ENCODE measurements at places on chromosomes 13 and 19.
A peak's percentile ranks its signal among the peaks of the same experiment; 100 is the strongest.

- DNase-seq: no peak
Measured at GRCh38 chr13:107275945-107276614, 708.1 kb upstream of the ARGLU1 start.

- DNase-seq: no peak
Measured at GRCh38 chr19:53958823-53959757, 3.6 kb upstream of the CACNG8 start.

GRCh38 chr13:48431431-48431830 is 18.5 kb upstream of the LPAR6 start:
- no peak for DNase-seq

- DNase-seq: no peak
Measured at GRCh38 chr13:27605610-27606200, 14.6 kb downstream of the LNX2 start.

DNA sequence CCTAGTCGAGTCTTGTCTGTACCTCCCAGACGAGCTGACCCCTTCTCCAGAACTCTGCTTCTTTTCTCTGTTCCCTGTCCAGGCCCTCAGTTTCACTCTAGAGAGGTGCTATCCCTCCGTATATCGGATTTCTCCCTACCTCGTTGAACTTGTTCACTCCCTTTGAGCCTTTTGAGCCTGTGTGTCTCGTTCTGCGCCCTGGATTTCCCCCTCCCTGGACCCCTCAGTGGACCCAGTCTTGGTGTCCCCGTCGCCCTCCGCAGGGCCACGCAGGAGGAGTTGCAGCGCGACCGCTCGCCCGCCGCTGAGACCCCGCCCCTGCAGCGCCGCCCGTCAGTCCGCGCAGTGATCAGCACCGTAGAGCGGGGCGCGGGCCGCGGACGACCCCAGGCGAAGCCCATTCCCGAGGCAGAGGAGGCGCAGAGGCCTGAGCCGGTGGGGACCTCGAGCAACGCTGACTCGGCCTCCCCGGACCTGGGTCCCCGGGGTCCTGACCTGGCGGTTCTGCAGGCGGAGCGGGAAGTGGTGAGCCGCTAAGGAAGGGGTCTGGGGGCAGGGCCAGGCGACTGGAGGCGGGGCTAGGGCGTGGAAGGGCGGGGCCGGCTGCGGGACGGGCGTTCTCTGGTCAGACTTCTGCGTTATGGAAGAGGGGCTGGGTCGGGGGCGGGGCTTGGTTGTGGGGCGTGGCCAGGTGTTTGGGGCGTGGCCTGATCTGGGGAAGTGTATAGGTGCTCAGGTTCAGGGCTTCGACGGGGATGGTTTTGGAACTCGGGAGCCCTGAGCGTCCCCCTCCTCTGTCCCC is 5.5 kb downstream of the EPS8L1 start:
- peak; percentile 72 for DNase-seq

DNA sequence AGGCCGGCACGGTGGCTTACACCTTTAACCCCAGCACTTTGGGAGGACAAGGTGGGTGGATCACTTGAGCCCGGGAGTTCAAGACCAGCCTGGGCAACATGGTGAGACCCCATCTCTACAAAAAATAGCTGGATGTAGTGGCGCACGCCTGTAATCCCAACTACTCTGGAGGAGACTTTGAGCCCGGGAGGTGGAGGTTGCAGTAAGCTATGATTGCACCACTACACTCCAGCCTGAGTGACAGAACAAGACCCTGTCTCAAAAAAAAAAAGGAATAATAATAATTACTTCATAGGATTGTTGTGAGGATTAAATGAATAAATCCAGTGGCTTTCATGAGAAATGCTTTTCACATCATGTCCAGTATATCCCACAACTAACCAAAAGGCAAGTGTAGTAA is 8.0 kb downstream of the IGSF23 start:
- DNase-seq: no peak

GRCh38 chr19:9018163-9018875 is 8.1 kb upstream of the MUC16 start:
- DNase-seq: no peak

DNA sequence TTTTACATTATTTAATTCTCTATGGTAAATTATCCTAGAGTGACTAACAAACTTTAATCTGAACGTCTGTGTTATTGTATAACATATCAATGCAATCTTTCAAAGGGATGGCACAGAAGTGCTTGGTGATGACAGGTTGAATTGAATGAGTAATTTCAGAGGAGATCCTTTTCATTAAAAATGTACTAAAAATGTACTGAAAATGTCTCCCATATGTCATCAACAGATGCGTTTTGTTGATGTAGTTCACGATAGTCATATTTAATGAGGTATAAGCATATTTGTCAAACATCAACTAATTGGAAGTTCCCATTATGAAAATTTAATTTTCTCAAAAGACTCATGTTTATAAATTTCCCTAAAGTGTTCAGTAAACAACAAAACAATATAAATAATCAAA is 1434.7 kb upstream of the PCDH20 start:
- DNase-seq: no peak

DNA sequence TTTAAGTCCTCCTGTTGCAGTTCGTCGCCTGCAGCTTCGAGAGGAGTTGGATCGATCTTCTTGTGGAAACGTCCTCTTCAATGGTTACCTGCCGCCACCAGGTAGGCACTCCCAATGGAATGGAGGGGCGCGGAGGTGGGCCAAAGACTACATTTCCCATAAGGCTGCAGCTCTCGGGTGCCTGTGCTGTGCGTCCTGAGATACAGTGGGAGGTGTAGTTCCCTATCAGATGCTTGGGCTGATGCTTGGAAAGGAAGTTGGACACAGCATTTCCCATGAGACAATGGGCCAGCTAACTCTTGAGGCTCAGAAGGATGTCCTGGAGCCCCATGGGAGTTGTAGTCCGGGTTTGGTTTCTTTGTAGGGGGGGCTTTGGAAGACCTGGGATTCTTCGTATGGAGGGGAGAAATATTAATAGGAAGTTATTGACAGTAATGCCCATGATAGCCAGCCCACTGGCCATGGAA is 1.8 kb downstream of the SHKBP1 start:
- DNase-seq: no peak

DNA sequence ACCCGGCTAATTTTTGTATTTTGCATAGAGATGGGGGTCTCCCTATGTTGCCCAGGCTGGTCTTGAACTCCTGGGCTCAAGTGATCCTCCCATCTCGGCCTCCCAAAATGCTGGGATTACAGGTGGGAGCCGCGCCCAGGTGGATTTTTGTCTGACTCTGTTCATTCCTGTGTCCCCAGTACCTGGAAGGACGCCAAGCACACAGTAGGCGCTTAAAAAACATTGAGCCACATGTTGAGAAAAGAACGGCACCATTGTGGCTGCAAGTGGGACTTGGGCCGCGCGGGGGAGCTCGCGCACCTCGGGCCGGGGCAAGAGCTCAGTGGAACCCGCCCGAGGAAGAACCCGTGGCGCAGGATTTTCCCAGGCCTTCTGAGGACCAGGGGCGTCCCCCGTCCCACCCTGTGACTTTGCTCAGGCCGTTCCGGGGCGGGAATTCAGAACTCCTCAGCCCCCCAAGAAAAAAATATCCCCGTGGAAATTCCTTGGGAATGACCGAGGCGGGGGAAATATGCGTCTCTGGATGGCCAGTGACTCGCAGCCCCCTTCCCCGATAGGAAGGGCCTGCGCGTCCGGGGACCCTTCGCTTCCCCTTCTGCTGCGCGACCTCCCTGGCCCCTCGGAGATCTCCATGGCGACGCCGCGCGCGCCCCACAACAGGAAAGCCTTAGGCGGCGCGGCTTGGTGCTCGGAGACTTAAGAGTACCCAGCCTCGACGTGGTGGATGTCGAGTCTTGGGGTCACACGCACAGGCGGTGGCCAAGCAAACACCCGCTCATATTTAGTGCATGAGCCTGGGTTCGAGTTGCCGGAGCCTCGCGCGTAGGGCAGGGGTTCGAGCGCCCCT is 1.4 kb upstream of the ICAM1 start:
- peak; percentile 47 for DNase-seq

GRCh38 chr13:27474751-27475268 is 24.4 kb upstream of the MTIF3 start:
- DNase-seq: no peak

- DNase-seq: no peak
Measured at GRCh38 chr19:29887442-29887855, 54.6 kb upstream of the URI1 start.

GRCh38 chr13:76012091-76012721 is 376.1 kb downstream of the LMO7 start:
- DNase-seq: no peak

- no peak for DNase-seq
Measured at GRCh38 chr19:52963247-52963618, 552 bp upstream of the ZNF816 start.

- DNase-seq: no peak
Measured at GRCh38 chr19:35722461-35722860, 4.7 kb downstream of the KMT2B start.

GRCh38 chr19:3146677-3147100 is 10.9 kb downstream of the GNA15 start:
- DNase-seq: no peak

GRCh38 chr13:69545551-69545950 is 562.1 kb upstream of the ATXN8OS start:
- DNase-seq: no peak

- no peak for DNase-seq
Measured at GRCh38 chr13:114296448-114296847, 15.0 kb downstream of the UPF3A start.
